ENCODE measurements at places on chromosomes 12 and 14. TPM values are rescaled to one million over a fixed set of nuclear protein-coding genes. Genes with fewer than 3 reads are reported as not detected.

DNA sequence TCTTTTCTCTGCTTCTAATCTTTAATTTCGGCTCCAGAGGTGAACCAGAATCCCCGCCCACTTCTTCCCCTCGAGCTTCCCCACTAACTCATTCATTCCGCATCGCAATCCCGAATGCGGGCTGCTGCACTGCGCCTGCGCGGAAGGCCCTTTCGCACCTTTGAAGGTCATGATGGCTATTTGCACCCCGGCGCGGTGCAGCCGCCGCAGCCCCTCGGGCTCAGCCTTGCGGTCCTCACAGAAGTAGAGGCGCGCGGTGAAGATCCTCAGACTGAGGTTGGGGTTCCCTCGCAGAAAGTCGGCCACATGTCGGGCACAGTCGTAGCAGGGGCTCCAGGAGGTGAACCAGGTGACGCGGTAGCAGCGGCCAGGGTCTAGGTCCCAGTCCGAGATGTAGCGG is 7.6 kb downstream of the AICDA start:
- DNase-seq = no peak

DNA sequence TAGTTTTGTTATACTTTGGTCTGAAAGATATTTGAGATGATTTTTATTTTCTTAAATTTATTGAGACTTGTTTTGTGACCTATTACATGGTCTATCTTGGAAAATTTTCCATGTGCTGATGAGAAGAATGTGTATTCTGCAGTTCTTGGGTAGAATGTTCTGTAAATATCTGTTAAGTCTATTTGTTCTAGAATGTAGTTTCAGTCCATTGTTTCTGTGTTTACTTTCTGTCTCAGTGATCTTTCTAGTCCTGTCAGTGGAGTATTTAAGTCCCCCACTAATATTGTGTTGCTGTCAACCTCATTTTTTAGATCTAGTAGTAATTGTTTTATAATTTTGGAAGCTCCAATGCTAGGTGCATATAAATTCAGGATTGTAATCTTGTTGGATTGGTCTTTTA is 30.4 kb upstream of the SCAF11 start:
- DNase-seq = no peak

GRCh38 chr12:7758766-7759140 is 6.3 kb upstream of the NANOGNB start:
- DNase-seq = no peak

- DNase-seq = no peak
Observed at GRCh38 chr14:98906123-98906995, 365.6 kb downstream of the BCL11B start.

- DNase-seq = no peak
Observed at GRCh38 chr14:104108570-104109541, 23.4 kb downstream of the ASPG start.

DNA sequence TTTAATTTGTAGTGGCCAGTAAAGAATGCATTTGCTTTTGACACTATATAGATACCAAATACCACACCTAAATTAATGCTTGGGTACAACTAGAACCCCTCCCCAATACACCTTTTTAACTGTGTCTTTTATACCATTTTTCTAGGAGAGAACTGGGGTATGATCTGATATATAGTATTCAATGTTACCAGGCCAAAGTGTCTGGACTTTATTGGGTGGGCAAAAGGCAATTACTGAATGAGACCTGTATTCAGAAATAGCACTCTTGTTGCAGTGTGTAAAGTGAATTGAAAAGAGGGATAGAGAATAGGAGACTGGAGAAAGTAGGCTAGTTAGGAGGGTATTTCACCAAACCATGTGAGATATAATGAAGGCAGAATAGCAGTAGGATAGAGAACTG is 74.4 kb downstream of the SEC23A start:
- no peak for DNase-seq

The C3AR1 gene
- polyA plus RNA-seq = 2.4 TPM

The GPHB5 gene
- not detected for polyA plus RNA-seq

The SIX4 gene
- 6.4 TPM for polyA plus RNA-seq

The SSPN gene
- 18.0 TPM for polyA plus RNA-seq

The TBX3 gene
- 74.4 TPM for polyA plus RNA-seq
